ENCODE measurements at places on chromosomes 1 and 21.
A peak's percentile ranks its signal among the peaks of the same experiment; 100 is the strongest.

GRCh38 chr1:160567858-160568682 lies 11.2 kb downstream of the CD84 start:
- peak; percentile 66 for DNase-seq

DNA sequence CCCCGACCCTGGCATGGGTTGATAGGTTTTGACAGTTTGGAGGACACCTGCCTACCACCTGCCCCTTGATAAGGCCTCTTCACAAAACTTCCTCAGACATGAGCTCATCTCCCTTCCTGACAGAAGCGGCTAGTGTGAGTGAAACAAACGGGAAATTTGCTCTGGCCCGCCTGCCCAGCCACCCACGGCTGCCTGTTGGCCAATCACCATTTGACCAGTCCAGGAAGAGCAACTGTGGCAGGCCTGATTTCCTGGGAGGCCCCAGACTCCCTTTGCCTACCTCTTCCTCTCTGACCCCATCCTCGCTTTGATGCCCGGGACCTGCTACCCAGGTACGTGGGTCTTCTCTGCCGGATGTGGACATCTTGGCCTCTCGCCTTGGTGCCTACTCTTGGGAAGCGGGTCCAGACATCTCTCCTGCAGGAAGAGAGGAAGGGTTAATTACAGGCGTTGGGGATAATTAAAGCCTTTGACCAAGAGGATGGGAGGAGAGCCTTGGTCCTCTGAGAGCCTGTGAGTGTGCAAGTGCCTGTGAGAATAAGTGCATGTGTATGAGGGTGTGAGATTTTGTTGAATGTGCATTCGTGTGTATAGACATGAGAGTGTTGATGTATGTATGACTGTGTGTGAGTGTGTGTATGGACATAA lies 1.1 kb upstream of the EPHA2 start:
- no peak for DNase-seq

DNA sequence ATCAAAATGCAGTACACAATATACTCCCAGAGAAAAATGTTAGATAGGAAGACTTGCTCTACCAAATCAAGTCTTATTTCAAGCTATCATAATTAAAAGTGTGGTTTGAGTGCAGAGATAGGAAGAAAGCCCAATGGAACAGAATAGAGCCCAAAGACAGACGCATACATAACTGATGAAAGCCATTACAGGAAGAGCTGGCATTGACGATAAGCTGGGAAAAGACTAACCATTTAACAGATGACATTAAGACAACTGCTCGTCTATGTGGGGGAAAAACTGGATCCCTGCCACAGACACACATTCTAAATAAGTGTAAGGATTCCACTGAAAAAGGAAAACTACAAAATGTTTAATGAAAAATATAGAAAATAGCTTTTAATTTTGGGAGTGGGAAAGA lies 85.5 kb downstream of the NGF start:
- DNase-seq = no peak

GRCh38 chr1:149995927-149996326 lies 14.6 kb downstream of the OTUD7B start:
- DNase-seq = peak; percentile 20

- no peak for DNase-seq
These were observed 28.7 kb downstream of the RSPH1 start for GRCh38 chr21:42467140-42467983.

GRCh38 chr1:6955357-6956094 lies 170.3 kb downstream of the CAMTA1 start:
- DNase-seq = no peak

- no peak for DNase-seq
These were observed 160.1 kb downstream of the TRIM33 start for GRCh38 chr1:114350731-114351445.

DNA sequence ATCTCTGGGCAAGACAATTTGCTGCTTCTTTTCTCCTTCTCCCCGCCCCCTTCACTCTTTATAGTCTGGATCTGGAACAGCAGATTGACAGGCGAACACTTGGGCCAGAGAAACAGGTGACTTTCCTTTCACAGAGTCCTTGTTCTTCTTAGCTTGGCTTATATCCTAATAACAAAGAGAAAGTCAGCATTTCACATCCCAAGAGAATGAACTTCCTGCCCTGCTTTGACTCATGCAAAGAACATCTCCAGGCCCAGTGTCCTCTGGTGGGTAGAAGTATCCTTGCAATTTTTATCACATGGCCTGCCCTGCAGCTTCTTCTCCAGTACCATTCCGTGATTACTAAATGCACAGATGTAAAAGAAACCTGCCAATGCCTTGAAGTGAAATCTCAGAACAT lies 764.4 kb downstream of the ADGRL2 start:
- no peak for DNase-seq

GRCh38 chr1:206699626-206700025 lies 14.9 kb downstream of the MAPKAPK2 start:
- no peak for DNase-seq

DNA sequence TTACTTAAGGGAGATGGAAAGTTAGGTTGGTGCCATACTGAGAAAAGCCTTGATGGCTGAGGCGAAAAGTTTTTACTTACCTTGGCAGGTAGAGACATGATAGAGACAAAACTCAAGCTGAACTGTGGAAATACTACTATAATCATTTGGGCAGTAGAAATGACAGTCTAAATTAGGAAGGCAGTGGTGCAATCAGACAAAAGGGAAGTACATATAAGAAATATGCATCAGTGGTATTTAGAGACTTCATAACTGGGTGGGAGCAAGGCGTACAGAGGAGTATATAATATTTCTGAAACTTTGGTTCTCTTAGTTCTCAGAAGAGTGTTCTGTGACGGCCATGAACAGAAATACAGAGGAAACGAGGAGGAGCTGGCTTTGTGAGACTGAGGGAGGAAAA lies 2.4 kb upstream of the CEP350 start:
- no peak for DNase-seq

DNA sequence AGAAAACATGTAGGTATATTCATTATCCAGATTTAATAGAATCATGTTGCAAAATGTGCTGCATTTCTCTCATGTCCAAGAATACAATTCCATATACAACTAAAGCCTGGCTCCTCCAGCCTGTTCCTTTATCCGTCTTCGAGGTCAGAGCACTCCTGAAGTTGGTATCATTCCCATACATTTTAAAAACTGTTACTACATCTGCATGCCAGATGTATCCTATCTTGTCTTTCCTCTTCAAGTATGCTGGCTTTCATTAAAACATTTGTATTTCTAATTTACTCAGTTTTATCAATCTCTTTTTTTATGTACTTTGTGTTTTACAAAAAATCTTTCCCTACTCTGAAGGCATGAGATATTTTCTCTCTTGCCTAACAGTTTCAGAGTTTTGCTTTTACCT lies 536.6 kb upstream of the USP24 start:
- no peak for DNase-seq

- DNase-seq = peak; percentile 93
These were observed 34.4 kb downstream of the SLC2A1 start for GRCh38 chr1:42924082-42924850.

DNA sequence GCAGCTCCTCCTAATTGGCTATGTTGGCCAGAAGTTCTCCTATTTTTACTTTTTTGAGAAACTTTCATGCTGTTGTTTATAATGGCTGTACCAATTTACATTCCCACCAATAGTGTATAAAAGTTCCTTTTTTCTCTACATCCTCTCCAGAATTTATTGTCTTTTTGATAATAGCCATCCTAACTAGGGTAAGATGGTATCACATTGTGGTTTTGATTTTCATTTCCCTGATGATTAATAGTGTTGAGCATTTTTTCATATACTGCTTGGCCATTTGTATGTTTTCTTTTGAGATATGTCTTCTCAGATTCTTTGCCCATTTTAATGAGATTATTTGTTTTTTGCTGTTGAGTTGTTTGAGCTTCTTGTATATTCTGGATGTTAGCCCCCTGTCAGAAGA lies 46.8 kb downstream of the NTMT2 start:
- no peak for DNase-seq

DNA sequence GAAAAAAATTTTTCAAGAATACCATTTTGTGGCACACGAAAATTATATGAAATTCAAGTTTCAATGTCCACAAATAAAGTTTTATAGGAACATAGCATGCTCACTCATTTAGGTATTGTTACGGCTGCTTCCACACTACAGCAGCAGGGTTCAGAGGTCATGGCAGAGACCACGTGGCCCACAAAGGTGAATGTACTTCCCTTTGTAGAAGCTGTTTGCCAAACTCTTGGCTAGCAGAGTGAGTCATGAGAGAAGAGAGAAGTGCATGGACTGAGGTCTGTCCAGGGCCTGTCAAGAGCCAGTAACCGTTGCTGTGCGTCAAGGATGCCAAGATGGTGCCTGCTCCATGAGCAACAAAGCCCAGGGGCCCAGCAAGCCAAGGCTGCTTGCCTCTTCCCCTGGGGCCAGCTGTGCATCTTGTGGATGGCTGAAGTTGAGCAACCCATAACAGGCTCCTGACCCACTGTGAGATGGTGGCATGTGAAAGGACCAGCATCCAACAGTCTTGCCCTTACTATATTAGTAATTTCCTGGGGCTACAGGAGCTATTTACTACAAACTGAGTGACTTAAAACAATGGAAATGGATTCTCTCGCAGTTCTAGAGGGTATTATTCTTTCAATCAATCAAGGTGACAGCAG lies 64.8 kb upstream of the ATP5PO start:
- no peak for DNase-seq

- DNase-seq = no peak
These were observed 3.5 kb downstream of the WLS start for GRCh38 chr1:68228851-68229250.

GRCh38 chr21:41960386-41960785 lies 6.6 kb upstream of the C2CD2 start:
- DNase-seq = no peak

DNA sequence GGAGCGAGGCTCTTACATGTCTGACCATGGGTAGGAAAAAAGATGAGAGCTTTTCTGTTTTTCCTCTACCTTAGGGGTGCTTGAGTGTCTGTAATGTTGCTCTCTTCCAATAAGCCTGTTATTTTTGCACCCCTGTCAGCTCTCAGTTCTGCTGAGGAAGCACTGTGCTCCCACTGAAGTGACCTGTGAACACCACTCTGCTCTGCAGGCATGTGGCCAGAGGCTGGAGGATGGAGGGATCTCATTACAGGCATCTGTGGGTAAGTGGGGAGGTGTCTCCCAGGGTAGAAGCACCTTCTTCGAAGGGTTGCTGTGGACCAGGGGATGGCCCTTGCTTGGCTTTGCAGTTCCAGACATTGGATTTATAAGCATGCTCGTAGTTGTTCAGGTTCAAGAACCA lies 56.8 kb upstream of the RBM15 start:
- DNase-seq = no peak

DNA sequence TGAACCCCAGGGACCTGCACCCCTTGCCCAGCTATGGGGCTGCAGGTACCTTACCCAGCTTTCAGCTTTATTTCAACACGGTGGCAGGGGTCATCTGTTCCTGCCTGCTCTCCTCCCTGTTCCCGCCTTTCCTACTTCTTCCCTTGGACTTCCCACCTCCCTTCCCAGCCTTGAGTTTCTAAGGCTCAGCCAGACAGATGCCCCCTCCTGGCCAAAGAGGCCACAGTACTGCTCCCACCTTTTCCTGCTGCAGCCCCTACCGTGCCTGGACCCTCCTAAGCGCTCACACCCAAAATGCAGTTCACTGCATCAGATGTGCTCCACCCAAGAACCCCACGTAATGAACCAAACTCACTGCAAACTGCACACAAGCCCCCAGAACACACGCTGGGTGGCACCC lies 7.7 kb downstream of the NOC2L start:
- no peak for DNase-seq

Measured in activated naive CD4-positive, alpha-beta T cell treated with anti-CD3 and anti-CD28 coated beads, Interleukin-2, amount 50 U/mL, for 16 hours (primary cell).